ENCODE measurements at places on chromosomes 12 and 14. TPM values are rescaled to one million over a fixed set of nuclear protein-coding genes. Genes with fewer than 3 reads are reported as not detected.

CEBPE gene
- total RNA-seq: not detected

AP1G2 gene
- 61.1 TPM for total RNA-seq

TAS2R9 gene
- not detected for total RNA-seq

OAS2 gene
- total RNA-seq: 1.4 TPM

GRCh38 chr12:120468325-120468820 lies 1.2 kb downstream of the SRSF9 start:
- peaks cover 5% of the 10 kb centered on the region for H3K36me3 ChIP-seq
- peak overlapping the region; percentile 43 for H3K4me3 ChIP-seq
- DNase-seq: peak; percentile 40
- no peaks in the 10 kb centered on the region for H3K27me3 ChIP-seq
- peaks cover 18% of the 10 kb centered on the region for H3K4me1 ChIP-seq

GRCh38 chr12:75366629-75367028 lies 24.3 kb upstream of the GLIPR1L2 start:
- no peaks in the 10 kb centered on the region for H3K27me3 ChIP-seq
- no peaks in the 10 kb centered on the region for H3K4me1 ChIP-seq
- H3K36me3 ChIP-seq: no peaks in the 10 kb centered on the region
- no peak for DNase-seq
- H3K27ac ChIP-seq: no peak overlapping the region

DNA sequence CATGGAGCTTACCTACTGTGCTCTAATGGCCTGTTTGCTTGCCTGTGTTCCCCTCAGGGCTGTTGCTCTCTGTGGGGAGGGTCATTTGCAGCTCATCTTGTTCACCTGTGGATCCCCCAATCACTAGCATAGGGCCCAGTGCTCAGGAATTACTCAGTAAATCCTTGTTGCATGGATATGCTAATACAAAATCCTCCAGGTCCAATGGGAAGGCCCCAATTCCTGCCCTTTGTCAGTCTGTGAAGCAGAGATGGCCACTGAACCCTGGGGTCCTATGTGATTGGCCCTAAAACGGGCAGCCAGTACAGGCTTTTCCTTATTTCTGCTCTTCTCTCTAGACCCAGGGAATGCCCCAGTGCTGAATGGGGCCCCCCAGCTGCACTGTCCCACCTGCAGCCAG lies 44.1 kb downstream of the FOS start:
- H3K27me3 ChIP-seq: no peaks in the 10 kb centered on the region
- H3K4me3 ChIP-seq: no peak overlapping the region
- DNase-seq: no peak
- no peaks in the 10 kb centered on the region for H3K4me1 ChIP-seq
- no peaks in the 10 kb centered on the region for H3K36me3 ChIP-seq

GRCh38 chr12:52052468-52053186 lies 1.4 kb downstream of the NR4A1 start:
- peak overlapping the region; percentile 52 for H3K4me3 ChIP-seq
- H3K27ac ChIP-seq: peak overlapping the region; percentile 98
- H3K4me1 ChIP-seq: peaks cover 18% of the 10 kb centered on the region
- peaks cover 4% of the 10 kb centered on the region for H3K36me3 ChIP-seq

DNA sequence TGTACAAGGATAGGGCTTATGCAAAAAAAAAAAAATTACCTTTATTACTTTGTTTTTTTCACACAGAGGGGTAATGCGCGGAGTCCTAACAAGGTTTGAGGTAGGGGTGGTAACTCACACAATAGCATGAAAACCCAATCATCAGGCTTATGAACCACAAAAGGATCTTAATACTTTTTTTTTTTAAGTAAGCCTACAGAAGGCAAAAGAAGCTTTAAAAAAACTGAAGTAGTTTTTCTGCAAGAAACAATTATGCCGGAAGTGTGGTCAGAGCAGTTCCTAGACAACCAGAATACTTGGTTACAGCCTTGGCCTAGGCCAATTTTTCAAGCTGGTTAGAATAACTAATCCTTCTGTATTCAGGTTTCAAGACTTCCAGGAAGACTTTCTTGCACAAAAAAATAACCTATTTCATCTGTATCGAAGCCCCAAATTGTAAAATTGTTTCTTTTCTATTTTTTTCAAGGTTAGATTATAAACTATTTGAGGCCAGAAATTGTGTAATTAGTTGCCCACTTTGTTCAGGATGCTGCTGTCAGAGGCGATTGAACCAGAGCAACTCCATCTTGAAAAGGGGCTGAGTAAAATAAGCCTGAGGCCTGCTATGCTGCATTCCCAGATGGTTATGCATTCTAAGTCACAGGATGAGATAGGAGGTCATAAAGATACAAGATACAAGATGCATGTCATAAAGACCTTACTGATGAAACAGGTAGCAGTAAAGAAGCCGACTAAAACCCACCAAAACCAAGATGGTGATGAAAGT lies 1.8 kb upstream of the GNS start:
- no peak overlapping the region for H3K4me3 ChIP-seq
- H3K27ac ChIP-seq: no peak overlapping the region
- H3K36me3 ChIP-seq: no peaks in the 10 kb centered on the region
- no peak for DNase-seq
- H3K27me3 ChIP-seq: no peaks in the 10 kb centered on the region

DNA sequence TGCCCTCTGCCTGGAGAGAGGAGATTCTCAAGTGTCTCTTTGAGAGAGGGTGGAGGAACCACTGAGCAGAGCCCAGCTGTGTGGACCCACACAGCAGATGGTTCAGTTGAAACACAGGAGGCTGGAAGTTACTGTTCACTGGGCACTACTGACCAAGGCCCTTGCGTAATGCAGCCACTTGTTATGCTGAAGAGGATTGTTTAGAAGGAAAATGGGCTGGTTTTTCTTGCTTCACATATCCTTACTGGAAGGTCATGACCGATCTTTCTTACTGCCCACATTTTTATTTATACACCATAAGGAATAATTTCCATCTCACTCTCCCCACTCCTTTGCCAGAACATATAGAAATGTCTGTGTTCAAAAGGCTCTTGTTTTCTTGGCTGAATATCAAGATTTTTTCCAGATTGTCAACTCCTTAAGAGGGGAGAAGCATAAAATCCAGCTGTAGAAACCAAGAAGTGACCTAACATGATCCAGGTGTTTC lies 375.1 kb upstream of the DDHD1 start:
- no peak for DNase-seq
- H3K4me3 ChIP-seq: no peak overlapping the region
- H3K27ac ChIP-seq: no peak overlapping the region
- no peaks in the 10 kb centered on the region for H3K4me1 ChIP-seq
- H3K36me3 ChIP-seq: no peaks in the 10 kb centered on the region

- DNase-seq: no peak
- no peaks in the 10 kb centered on the region for H3K4me1 ChIP-seq
- no peaks in the 10 kb centered on the region for H3K27me3 ChIP-seq
- no peak overlapping the region for H3K27ac ChIP-seq
Observed at GRCh38 chr14:34355584-34356263, 106.3 kb downstream of the SPTSSA start.

GRCh38 chr14:50739186-50739585 lies 71.1 kb upstream of the SAV1 start:
- H3K4me1 ChIP-seq: peaks cover 11% of the 10 kb centered on the region
- no peaks in the 10 kb centered on the region for H3K36me3 ChIP-seq
- no peak for DNase-seq
- H3K4me3 ChIP-seq: no peak overlapping the region
- no peaks in the 10 kb centered on the region for H3K27me3 ChIP-seq
- no peak overlapping the region for H3K27ac ChIP-seq

GRCh38 chr14:76405627-76406026 lies 29.7 kb downstream of the ESRRB start:
- DNase-seq: no peak
- no peaks in the 10 kb centered on the region for H3K27me3 ChIP-seq
- H3K27ac ChIP-seq: no peak overlapping the region
- H3K4me1 ChIP-seq: peaks cover 4% of the 10 kb centered on the region

GRCh38 chr12:128789356-128789929 lies 34.3 kb downstream of the SLC15A4 start:
- H3K27ac ChIP-seq: no peak overlapping the region
- H3K4me3 ChIP-seq: no peak overlapping the region
- no peaks in the 10 kb centered on the region for H3K4me1 ChIP-seq

Data from pancreas (tissue), 10 donors.